ENCODE measurements at places on chromosomes 2 and 18. TPM values are rescaled to one million over a fixed set of nuclear protein-coding genes. Genes with fewer than 3 reads are reported as not detected.

The DAW1 gene
- 0.17 TPM for polyA plus RNA-seq

The CCDC150 gene
- 3.5 TPM for polyA plus RNA-seq

GRCh38 chr2:200352636-200353035, 46.1 kb downstream of the SPATS2L start:
- H3K27me3 ChIP-seq = no peaks in the 10 kb centered on the region
- DNase-seq = no peak
- peak overlapping the region; percentile 11 for H3K27ac ChIP-seq
- no peaks in the 10 kb centered on the region for H3K36me3 ChIP-seq
- peaks cover 8% of the 10 kb centered on the region for H3K4me1 ChIP-seq

DNA sequence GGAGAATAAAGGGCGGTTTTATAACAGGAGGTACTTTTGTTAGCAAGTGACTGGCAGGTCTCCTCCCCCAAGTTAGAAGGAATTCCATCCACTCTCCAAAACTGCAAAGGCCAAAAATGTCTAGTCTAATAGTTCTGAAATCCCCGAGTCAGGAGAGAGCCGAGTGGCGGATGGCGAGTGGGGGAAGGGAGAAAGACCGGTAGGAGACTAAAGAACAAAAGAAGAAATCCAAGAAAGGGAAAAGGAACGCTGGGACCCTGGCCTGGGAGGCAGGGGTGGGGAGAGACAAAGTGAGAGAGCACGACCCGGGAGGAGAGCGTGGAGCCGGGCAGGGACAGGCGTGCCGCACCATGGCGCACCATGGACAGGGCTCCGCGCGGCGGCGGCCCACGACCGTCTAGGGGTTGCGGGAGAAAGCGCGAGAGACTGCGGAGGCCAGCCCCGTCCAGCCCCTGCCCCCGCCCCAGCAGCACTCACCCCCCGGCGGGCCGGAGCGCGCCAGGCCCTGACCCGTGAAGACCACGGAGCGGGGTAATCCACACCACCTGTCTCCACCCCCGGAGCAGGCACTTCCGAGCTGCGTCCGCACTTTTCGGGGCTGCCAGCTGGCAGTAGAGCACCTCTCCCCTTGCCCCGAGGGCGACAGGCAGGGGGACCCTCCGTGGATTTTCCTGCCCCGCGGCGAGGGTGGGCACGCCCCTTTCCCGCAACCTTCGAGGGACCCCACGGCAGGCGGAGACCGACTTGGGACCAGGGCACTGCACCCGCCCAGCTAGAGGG, 1.6 kb downstream of the CDH2 start:
- peak; percentile 54 for DNase-seq
- H3K4me1 ChIP-seq = peaks cover 4% of the 10 kb centered on the region
- H3K36me3 ChIP-seq = no peaks in the 10 kb centered on the region
- no peaks in the 10 kb centered on the region for H3K27me3 ChIP-seq
- peak overlapping the region; percentile 39 for H3K4me3 ChIP-seq
- no peak overlapping the region for H3K27ac ChIP-seq

DNA sequence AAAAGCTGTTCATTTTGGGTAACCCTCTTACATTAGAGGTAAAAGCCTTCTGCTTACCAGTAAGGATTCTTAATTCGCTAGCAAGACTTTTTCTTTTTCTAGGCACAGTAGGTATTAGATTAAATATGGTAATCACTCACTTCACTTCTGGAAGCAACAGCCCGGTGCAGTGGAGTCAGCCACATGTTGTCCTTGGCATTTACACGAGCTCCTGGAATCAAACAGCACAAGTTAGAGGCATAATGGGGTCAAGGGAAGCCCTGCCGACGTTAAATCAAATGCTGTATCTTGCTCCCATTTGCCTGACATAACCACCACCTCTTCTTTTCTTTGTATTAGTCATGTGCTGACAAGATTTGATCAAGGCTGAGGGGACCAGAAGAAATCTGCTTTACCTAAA, 174.1 kb downstream of the ANKRD44 start:
- no peaks in the 10 kb centered on the region for H3K27me3 ChIP-seq
- peaks cover 2% of the 10 kb centered on the region for H3K4me1 ChIP-seq
- no peaks in the 10 kb centered on the region for H3K36me3 ChIP-seq
- H3K27ac ChIP-seq = no peak overlapping the region

GRCh38 chr2:66698091-66698490, 263.2 kb downstream of the MEIS1 start:
- DNase-seq = no peak
- peak overlapping the region; percentile 19 for H3K4me3 ChIP-seq
- H3K27ac ChIP-seq = peak overlapping the region; percentile 0
- no peaks in the 10 kb centered on the region for H3K27me3 ChIP-seq

- H3K27me3 ChIP-seq = no peaks in the 10 kb centered on the region
- no peaks in the 10 kb centered on the region for H3K4me1 ChIP-seq
- no peak overlapping the region for H3K27ac ChIP-seq
- no peak for DNase-seq
Measured at GRCh38 chr2:48070415-48070814, 164.1 kb upstream of the FBXO11 start.

GRCh38 chr2:146031158-146031557, 1511.2 kb upstream of the ZEB2 start:
- no peaks in the 10 kb centered on the region for H3K27me3 ChIP-seq
- DNase-seq = no peak
- H3K27ac ChIP-seq = no peak overlapping the region

- no peaks in the 10 kb centered on the region for H3K36me3 ChIP-seq
- H3K27ac ChIP-seq = no peak overlapping the region
- no peaks in the 10 kb centered on the region for H3K27me3 ChIP-seq
- H3K4me1 ChIP-seq = peaks cover 5% of the 10 kb centered on the region
- DNase-seq = no peak
Measured at GRCh38 chr18:10262566-10262965, 191.9 kb upstream of the APCDD1 start.

DNA sequence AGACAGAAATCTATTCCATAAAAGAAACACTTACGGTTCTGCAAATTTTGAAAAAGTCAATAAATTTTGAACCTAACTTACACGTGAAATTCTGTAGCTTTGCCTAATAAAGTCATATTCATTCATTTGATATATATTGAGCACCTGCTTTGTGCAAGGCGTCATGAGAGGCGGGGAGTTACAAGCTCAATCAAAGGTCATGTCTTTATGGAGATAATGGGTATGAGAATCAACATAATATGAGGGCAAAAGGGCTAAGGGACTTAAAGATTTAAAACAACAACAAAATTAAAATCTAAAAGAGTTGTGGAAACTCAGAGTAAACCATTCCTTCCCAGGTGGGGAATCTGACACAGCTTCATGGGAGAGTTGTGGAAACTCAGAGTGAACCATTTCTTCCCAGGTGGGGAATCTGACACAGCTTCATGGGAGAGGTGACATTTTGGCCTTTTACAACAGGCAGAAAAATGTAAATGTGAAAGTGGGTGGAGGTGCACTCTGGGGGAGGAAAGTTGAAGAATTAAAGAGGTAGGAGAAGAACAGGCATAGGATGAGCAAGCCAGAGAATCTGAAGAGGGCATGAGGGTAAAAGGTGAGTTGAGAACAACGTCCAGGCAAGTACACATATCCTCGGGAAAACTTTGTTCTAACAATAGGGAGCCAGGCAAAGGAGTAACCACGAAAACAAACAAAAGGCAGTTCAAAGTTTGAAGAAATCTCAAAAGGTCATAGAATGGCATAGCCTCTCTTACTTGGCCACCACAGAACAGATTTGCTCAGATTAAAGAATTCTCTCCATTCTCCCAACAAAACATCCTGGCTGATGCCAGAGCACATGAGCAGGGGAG, 49.5 kb upstream of the CD226 start:
- H3K4me3 ChIP-seq = no peak overlapping the region
- no peak for DNase-seq
- H3K36me3 ChIP-seq = no peaks in the 10 kb centered on the region
- H3K4me1 ChIP-seq = no peaks in the 10 kb centered on the region

DNA sequence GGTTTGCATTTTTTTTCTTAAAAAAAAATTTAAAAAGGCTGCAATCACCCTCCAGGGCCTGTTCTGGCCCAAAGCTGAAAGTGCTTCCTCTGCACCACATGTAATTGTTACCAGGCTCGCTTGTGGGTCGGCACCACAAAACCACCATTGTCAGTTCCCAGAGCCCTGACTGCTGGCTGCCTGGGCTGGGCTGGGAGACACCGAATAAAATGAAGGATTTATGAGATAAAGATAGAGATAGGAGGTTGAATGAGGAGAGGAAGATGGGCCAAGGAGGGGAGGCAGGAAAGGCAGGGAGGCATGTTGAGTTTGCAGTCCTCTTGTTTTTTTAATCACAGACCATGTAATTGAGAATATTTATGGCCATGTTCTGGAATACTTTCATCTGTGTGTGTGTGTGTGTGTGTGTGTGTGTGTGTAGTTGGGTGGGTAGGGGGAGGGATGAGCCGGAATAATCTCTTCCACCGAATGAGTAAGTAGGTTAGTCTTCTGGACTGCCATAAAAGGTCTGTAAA, 14.7 kb downstream of the NRP2 start:
- no peak overlapping the region for H3K27ac ChIP-seq
- no peaks in the 10 kb centered on the region for H3K27me3 ChIP-seq
- peaks cover 34% of the 10 kb centered on the region for H3K4me1 ChIP-seq
- no peak overlapping the region for H3K4me3 ChIP-seq
- H3K36me3 ChIP-seq = no peaks in the 10 kb centered on the region

DNA sequence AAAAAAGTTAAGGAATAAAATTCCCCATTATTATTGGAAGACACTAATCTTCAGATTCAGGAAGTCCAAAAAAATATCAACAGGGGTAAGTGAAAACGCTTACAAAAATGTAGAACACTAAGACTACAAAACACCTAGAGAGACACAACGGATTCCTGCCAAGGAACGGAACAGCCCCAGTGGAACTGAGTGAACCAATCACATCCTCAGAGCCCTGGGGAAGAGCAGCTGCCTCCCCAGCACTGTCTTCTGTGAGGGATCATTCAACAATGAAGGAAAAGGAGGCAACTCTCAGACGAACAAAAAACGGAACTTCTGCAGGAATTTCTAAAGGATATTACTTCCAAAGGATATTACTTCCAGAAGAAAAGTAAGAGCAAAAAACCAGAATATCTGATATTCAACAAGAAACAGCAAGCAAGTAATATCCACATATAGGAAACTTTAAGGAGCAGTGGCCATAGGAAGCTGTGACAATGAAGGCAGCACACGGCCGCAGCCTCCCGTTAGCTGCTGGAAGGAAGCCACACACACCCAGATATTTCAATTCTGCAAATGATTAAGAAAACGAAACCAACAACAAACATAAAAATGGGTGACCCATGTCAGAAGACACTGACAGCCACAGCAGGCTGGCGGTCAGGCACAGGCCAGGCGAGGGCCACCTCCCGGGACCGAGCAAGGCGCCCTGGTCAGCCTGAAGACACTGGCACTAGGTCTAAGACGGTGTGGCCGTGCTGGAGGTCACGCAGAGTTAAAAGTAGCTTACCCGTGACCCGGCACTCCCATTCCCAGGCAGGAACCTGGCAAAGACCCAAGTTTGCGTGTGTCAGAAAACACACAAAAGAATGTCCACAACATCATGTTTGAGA, 81.8 kb downstream of the HDAC4 start:
- peak; percentile 51 for DNase-seq
- H3K4me3 ChIP-seq = peak overlapping the region; percentile 26
- no peaks in the 10 kb centered on the region for H3K27me3 ChIP-seq
- H3K27ac ChIP-seq = peak overlapping the region; percentile 43

- peaks cover 6% of the 10 kb centered on the region for H3K4me1 ChIP-seq
- no peak overlapping the region for H3K27ac ChIP-seq
- no peaks in the 10 kb centered on the region for H3K27me3 ChIP-seq
- DNase-seq = no peak
- H3K4me3 ChIP-seq = no peak overlapping the region
Measured at GRCh38 chr2:67393237-67393636, 3.9 kb upstream of the ETAA1 start.

GRCh38 chr2:147150241-147150635, 694.6 kb upstream of the ACVR2A start:
- no peaks in the 10 kb centered on the region for H3K36me3 ChIP-seq
- H3K4me1 ChIP-seq = no peaks in the 10 kb centered on the region
- H3K27ac ChIP-seq = no peak overlapping the region
- no peak for DNase-seq
- no peak overlapping the region for H3K4me3 ChIP-seq
- H3K27me3 ChIP-seq = no peaks in the 10 kb centered on the region

GRCh38 chr2:107738266-107738665, 88.4 kb upstream of the RGPD4 start:
- H3K4me3 ChIP-seq = no peak overlapping the region
- H3K27me3 ChIP-seq = no peaks in the 10 kb centered on the region
- DNase-seq = no peak
- H3K36me3 ChIP-seq = no peaks in the 10 kb centered on the region
- no peak overlapping the region for H3K27ac ChIP-seq

DNA sequence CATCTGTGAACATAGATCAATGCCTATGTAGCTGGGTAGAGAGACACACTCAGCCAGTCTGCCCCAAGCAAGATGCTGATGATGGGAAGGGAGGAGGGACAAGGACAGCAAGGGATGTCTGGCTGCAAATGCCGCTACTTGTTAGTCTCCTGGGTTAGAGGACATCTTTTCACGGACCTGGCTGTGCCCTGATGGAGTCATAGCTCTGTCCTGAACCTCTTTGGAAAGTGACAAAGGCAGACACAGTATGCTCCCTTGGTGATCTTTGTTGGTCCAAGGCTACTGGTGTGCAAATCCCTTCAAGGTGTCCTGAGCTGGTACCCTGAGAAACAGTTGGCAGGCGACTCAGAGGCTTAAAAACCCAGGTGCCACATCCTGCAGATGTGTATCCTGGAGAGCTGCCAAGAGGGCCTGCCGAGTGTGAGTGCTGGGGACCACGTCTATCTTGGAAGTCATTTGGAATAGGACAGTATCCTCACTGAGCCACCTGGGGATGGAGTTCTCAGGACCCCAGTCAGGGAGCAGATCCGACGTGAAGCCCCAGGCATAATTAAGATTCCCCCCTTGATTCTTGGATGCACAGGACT, 10.8 kb downstream of the FOSL2 start:
- H3K27me3 ChIP-seq = no peaks in the 10 kb centered on the region
- H3K27ac ChIP-seq = no peak overlapping the region
- peaks cover 28% of the 10 kb centered on the region for H3K4me1 ChIP-seq
- no peaks in the 10 kb centered on the region for H3K36me3 ChIP-seq
- DNase-seq = no peak
- H3K4me3 ChIP-seq = no peak overlapping the region
